OCI-LY7 (cell line): ENCODE measurements at places on chromosomes 7 and 10.

DNA sequence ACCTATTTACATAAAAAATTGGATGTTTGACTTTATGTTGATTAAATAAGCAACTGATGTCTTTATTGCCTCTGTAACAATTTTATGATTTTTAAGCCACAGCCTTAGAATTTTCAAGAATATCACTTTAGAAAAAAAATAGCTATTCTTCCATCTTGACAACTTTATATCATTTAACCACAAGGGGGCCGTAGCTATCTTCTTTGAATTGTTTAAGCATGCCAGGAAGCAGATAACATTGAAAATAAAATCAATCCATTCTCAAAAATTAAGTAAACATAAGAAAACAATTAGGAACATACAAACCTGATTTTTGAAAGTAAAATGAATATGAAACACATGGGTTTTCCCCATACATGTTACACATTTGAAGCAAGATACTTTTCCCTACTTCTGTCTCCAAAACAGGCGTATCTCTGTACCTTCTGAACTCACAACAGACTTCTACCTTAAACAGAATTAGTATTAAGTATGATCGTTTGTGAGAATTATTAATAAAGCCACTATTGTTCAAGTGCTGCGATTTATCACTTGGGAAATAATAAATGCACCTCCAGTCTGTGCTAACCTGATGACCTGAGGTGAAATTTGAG lies 209.0 kb downstream of the CACNA2D1 start:
- peak; percentile 33 for DNase-seq

DNA sequence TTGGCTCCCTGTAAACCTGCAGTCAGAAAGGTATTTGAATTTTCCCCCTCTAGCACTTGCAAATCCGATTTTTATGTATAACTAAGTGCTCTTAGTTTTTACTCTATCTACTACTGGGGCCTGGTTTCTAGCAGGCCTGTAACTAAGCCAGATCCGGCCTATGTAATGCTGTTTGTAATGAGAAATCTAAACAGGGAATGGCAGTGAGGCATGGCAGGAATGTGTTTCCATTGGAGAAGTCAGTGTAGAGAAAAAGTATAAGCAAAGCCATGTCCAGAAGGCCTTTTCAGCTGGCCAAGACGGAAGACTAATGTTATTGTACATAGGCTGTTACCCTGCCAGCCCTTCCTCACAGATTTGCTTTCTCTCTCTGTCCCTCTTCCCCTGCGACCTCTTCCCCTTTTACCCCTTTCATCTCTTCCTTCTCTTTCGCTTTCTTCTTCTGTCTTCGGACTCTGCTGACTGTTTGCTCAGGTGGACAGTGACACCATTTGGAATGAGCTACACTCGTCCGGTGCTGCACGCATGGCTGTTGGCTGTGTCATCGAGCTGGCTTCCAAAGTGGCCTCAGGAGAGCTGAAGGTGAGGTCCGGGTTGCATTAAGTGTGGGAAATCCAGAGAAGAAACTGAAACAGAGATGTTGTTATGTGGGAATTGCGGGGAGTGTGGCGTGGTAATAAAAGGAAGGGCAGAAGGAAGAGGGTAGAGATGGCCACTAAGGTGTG lies 297.5 kb downstream of the HDAC9 start:
- DNase-seq: no peak

GRCh38 chr10:97571622-97572021 lies 957 bp upstream of the ANKRD2 start:
- DNase-seq: no peak

DNA sequence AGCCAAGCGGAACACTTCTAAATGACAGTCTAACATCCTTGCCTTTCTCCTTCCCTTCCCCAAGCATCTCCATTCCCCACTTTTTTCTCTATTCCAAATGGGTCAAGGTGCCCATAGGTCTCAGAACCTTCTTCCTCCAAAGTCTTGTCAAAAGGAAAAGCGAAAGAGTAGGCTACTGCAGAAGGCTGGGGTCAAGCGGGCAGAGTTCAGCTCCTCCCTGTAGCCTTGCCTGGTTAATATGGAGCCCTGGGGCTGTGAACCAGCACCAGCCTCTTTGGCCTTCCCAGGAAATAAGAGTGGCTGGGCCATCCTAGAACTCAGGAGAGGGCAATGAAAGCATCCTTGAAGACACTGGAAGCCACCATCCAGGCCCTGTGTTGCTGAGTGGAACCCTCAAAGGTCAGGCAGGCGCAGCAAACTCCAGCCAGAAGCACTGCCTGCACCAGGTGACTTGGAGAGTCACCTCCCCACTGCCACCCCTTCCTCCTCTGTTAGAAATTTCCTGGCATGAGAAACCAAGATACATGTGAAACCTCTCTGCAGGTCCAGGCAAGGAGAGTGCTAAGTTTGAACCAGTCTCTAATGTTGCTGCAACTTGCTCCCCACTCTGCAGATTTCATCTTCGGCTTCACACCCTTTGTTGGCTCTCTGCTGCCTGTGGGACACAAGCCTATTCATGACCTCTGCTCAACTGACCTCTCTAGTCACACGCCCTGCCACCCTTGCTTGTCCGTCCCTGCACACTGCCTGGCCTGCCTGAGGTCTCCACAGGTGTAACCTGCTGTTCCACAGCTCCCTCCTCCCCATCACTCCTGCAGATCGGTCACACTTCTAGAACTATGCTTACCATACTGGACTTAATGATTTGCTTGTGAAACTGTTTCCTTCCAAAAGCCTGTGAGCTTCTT lies 74.9 kb downstream of the SH3PXD2A start:
- DNase-seq: no peak

GRCh38 chr10:106612381-106612780 lies 552.1 kb downstream of the SORCS1 start:
- DNase-seq: no peak

DNA sequence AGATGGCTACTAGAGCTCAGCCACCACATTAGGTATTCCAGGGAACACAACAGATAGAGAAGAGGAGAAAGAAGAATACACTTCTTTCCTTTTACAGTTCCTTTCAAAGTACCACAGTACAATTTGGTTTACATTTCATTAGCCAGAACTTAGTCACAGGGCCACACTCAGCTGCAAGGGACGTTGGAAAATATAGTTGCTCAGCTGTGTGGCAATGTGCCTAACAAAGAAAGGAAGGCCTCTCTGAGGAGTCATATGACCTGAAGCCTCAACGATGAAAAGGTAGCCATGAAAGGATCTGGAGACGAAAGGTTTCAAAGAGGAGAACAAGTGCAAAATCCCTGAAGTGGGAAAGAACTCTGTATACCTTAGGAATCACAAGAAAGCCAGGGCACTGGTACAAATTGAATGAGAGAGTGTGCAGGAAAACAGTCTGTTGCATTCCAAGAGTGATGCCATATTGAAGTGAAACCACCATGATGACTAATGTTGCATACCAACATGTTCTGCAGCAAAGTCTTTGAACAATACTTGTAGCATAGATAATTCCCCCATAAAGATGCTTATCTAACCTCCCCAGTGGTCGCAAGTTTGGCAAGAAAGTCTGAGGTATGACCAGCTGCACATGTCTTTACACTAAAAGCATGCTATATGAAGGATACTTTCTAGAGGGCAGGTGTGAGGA lies 278.9 kb downstream of the HPSE2 start:
- no peak for DNase-seq

DNA sequence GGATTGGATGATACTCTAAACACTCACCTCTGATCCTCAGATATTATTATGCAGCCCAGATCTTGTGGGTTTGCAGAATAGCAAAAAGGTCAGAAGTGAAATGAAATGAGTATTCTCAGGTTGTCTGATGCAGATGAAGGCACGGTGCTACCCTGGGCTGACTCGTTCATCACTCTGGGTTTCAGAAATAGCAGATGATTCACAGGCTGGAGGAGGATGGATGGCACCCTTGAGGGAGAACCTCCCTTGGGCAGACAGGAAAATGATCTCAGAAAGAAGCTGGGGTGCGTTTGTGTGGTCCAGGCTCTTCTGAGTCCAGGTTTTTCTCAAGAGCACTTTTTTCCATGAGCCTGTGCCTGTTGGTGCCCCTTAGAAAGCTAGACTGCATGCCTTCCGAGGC lies 515.8 kb upstream of the MKI67 start:
- DNase-seq: no peak
